ENCODE measurements at places on chromosomes 7 and 10.

- DNase-seq, result no peak
These were observed 65.6 kb upstream of the NANOS1 start for GRCh38 chr10:118963933-118964332.

DNA sequence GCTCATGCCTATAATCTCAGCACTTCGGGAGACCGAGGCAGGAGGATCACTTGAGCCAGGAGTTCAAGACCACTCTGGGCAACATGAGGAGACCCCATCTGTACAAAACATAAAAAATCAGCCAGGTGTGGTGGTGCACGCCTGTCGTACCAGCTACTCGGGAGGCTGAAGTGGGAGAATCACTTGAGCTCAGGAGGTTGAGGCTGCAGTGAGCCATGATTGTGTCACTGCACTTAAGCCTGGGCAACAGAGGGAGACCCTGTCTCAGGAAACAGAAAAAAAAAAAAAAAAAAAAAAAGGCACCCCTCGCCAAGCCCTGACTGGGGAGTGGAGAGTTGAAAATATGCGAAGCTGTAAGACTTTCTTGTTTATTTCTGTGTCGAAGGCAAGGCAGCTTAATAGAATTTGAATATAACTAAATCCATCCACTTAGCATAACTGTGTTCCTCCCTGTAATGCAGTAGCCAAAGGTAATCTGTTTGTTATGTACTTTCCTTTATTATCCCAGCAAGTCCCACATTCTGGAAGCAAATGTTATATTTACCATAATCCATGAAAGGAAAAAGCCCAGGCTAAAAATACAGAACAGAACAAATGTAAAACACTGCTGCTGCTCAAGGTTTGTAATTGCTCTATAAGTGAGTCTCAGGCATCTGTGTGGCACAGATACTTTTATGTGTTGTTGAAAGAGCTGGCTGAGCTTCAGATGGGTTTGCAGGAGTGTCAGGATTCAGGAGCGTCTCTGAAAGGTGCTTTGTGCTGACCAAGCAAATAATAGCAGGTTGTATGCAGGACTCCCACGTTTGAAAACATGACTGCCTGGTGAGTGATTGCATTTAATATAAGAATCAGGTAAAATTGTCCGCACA lies 127.2 kb downstream of the CELF2 start:
- no peak for DNase-seq

DNA sequence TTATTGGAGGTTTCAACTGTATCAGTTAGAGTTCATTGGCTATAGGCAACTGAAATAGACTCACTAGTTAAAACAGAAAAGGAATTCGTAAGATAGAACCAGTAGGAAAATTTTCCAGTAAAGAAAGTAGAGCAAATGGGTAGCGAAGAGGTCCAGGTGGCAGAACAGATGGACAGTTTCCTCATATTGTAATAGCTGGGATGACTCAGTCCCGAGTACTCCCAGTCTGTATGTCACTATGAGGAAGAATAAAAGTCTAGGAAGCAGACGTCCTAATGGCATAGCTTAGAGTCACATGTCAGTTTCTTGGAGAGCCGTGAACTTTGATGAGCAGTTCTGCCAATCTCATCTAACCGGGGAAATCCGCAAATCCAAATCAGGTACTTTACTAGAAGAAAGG lies 95.3 kb downstream of the RNF32 start:
- no peak for DNase-seq

DNA sequence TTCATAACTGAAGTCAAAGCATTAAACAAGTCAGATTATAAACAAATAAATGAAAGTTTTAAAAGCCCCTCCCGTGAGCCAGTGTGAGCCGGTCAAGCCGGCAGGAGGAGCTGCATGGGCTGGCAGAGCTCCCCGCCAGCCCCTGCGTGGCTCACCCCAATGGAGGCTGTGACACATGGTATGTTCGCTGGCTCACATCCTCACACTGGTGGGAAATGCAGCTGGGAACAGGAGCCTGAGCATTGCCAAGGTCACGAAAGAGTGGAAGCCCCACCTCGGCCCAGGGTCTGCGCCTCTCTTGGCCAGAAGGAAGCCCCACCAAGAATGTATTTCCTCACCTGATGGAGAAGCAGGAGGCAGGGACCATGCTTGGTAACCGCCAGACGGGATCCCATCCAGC lies 261.7 kb upstream of the TCERG1L start:
- no peak for DNase-seq

- no peak for DNase-seq
These were observed 95.8 kb upstream of the TNS3 start for GRCh38 chr7:47677664-47678063.

- DNase-seq, result no peak
These were observed 13.6 kb upstream of the LIPM start for GRCh38 chr10:88788924-88789323.

GRCh38 chr7:12625836-12626235 lies 55.3 kb downstream of the SCIN start:
- DNase-seq, result no peak

GRCh38 chr7:12573885-12574284 lies 3.4 kb downstream of the SCIN start:
- no peak for DNase-seq

DNA sequence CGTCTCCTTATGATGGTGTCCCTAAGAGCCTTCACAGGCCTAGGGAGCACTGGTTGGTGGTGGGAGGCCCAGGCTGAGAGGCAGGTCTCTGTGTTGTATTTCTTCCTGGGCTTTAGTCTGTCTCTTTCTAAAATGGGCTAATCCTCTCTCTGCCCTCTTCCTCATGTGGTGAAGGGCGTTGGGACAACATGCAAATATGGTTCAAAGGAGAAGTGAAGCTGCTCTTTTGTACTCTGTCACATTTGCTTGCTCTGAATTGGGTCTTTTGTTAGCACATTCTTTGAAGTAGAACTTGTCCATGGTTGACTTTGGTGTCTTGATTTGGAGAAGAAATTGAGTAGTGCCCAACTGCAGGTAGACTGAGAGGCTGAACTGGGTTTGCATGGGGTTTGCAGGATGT lies 814 bp downstream of the HK1 start:
- no peak for DNase-seq

GRCh38 chr10:33100781-33101391 lies 142.9 kb upstream of the ITGB1 start:
- DNase-seq, result no peak

GRCh38 chr10:122373721-122374120 lies 787 bp upstream of the PLEKHA1 start:
- DNase-seq, result peak; percentile 54

DNA sequence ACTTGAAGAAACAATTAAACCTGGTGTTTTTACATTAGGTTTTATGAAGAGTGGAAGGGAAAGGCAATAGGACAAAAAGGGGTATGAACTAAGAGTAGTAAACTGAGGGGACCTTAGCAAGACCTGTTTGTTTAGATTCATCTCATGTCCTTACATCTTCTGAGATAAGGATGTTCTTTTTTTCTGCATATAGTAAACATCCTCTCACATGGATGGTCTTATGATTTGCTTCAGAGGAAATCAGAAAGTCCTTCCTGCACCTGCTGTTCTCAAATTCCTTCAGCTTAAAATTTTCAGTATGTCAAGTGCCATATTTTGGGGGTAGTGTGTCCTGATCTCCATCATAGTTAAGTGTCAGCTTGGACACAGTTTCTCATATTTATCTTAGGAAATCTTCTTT lies 232.6 kb downstream of the ADK start:
- DNase-seq, result no peak

DNA sequence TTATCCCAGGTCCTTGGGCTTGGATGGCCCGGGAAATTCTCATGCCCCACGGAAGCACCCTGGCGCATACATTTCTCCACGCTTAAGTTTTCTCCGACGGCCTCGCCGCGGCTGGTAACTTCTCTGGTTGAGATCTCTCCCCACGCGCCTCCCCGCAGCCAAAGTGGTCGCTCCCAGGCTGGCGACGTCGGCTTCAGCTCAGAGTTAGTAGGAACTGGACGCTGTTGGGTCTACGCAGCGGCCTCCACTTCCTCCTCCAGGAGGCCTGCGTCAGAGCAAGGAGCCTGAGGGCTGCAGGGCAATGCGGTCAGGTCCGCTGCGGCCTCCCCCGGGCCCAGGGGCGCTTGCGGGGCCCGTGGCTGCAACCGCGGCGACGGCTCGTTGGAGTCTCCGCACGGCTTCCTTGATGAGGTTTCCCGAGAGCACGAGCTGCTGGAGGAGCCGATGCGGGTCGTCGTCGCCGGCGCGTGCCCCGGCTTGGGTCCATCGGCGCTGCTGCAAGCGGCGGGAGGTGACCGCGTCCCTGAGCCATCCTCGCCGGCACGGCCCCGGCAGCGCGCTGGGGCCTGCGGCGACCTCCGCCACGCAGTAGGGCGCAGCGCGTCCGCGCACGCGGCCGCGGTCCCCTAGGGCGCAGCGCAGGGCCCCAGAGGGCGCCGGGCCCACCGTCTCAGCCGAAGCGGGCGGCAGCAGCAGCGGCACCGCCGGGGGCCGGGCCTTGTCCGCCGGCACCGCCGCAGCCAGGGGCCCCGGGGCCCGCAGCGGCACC lies 744 bp downstream of the FRAT2 start:
- no peak for DNase-seq

DNA sequence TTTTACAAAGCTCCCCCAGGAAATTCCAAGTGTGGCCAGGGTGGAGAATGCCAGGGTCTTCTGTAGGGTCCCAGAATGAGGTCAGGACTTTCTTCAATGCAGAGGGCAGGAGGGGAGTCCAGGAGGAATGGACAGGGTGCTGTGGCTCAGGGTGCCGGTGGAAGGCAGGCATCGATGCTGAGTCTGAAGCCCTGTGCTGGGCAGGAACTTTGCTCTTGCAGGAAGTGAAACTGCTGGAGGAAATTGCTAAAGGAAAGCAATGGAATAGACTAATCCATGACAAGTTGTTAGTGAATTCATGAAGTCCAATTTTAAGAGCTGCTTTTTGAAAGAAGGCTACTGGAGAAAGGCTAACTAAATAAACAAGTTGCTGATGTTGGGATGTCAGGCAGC lies 14.8 kb downstream of the PTPRE start:
- no peak for DNase-seq

DNA sequence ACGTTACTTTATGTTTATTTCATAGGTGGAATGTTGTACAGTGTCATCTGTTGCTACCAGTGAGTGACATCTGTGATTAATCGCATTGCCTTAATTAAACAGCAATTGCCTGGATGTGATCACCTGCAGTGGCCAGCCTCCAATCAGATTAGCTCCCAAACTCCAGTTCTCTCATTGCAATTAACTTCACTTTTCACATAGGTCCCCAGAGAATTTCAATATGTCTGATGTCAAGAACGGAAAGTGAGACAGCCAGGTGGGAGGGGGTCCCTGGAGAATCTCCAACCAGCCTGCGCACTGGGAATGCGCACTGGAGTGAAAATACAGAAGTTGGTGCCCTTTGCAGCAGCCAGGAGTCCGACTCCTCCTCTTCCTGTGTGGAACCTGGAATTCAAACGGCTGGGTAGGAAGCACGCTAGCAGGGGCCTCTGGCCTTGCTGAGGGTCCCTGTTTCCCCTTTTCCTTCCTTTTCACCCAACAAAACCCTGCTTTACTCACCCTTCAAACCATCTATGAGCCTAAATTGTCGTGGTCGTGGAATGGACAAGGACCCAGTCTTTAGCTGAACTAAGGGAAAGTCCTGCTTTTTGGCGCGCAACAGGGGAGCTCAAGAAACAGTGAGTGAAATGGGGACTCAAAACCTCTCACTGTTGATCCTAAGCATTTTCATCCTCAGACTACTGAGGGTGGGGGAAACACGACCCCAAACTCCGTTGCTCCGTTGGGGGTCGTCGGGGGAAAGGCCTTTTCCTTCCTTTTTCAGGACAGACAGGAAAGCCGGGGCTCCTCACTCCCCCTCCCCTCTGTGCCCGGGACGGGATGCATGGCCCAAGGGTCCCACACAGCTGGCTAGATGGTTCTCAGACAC lies 1355.5 kb upstream of the LRRTM3 start:
- no peak for DNase-seq

- no peak for DNase-seq
These were observed 146.1 kb downstream of the SLIT1 start for GRCh38 chr10:97039538-97040247.

DNA sequence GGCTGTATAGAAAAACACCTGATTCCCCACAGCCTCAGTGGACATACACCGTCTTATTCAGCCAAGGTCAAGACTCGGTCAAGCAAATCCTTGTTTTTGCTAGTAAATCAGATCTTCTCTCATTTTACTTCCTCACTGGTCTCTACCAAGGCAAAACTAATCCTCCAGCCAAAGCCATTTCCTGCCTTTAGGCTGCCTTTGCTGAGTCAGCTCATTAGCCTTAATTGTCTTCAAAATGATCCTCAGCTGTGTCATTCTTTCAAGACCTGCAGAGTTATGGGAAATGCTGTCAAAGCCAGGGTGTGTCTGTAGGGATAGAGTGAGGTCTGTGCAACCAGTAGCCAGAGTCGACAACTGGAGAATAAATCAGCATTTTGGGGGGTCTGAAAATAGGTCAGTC lies 107.2 kb upstream of the FAM180A start:
- DNase-seq, result no peak

GRCh38 chr7:17488829-17489228 lies 190.4 kb downstream of the AHR start:
- DNase-seq, result no peak

GRCh38 chr7:135275971-135276580 lies 42.4 kb downstream of the STRA8 start:
- no peak for DNase-seq

- DNase-seq, result no peak
These were observed 290.7 kb downstream of the CACNA2D1 start for GRCh38 chr7:82152858-82153257.

- DNase-seq, result no peak
These were observed 22.7 kb upstream of the IKZF1 start for GRCh38 chr7:50281680-50282445.

DNA sequence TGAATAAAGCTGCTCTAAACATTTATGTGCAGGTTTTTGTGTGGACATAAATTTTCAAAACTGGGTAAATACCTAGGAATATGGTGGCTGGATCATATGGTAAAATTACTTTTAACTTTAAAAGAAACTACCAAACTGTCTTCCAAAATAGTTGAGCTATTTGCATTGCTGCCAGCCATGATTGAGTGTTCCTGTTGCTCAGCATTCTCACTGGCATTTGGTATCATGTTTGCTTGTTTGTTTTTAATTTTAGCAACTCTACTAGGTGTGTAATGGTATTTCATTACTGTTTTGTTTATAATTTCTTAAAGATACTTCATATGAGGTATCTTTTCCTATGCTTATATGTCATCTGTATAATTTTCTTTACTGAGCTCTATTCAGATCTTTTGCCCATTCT lies 143.2 kb downstream of the POLR1F start:
- DNase-seq, result no peak

DNA sequence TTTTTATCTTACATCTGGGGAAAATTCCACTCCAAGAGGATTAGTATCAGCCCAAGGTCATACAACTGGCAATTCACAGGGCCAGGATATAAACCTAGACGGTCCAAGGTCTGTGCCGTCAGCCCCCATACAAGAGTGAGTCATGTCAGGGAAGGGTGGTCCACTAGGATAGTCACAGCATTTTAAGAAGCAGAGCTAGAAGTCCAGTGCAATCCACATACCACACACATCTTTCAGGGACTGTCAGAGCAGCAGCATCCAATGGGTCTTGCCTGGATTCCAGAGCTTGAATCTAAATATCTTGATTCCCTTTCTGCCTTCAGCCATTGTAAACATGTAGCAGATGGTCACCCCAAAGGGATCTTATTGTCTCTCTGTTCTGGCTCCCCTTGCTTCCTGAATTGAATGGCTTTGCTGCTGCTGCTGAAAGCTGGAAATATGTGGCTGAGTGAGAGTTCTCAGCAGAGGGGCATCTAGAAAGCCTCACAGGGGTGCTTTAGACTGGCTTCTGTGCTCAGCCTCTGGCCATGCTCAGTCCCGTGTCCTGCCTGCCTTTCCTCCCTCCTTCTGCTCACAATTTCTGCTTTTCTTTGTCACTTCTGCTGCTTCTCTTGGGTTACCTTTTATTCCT lies 9.9 kb upstream of the OR6V1 start:
- no peak for DNase-seq

All from anterior cingulate cortex (tissue), 58 donors.